Activated B cell treated with CpG ODN at 0.5 μM for 24 hours (primary cell): ENCODE measurements at places on chromosomes 7 and 10.

DNA sequence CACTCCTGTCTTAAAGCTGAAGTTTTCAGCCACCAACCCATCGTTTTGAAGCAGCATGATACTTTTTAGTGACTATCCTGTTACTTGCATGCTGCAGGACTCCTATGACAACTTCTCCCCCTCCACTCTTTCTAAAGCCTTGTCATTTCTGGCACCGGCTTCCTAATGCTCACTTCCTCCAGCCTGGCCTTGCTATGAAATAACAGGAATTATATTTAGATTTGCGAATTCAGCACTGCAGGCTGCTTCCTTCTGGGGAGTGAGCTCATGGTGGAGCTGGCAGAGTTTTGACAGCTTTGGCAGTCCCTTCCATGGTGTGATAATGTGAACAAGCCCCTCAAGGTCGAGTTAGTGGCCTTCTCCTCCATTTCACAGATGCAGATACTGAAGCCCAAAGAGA, 13.4 kb downstream of the BLNK start:
- no peak for DNase-seq

- DNase-seq: no peak
These were observed 67.0 kb upstream of the VIPR2 start for GRCh38 chr7:159211540-159212182.

- no peak for DNase-seq
These were observed 99.2 kb downstream of the FOXL3 start for GRCh38 chr7:388961-389701.

DNA sequence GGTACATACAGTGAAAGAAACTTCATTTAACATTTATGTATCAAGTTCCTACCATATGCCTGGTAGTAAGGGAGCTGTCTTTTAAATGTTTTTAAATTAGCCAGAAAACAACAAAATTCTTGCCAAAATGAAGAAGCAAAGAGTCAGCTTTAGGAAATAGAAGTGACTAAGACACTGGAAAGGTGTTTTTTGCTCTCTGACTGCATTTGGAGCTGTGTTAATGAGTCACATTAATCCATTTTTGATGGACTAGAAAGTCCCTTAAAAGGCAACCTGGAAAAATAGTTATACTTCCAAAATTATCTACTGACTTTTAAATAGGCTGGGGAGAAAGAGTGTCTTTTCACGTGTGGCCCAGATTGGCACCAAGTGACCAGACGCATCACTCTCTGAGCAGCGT, 3.9 kb upstream of the COL17A1 start:
- no peak for DNase-seq

DNA sequence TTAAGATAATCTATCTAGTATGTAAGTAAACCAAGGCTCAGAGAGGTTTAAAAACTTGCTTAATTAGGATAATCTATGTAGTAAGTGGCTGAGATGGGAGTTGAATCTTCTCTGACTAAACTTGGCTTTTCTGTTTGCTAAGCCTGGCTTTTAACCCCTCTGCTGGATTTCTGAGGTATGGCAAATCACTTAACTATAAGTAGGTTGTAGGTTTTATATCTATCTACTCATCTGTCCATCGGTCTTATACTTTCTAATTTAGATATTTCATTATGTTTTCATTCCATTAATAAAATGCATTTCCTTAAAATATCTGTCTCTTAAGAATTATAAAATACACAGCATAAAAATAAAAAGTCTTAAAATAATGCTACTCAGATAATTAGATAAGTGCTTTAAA, 59.4 kb downstream of the ST7 start:
- no peak for DNase-seq
